ENCODE measurements at places on chromosomes 4 and X. TPM values are rescaled to one million over a fixed set of nuclear protein-coding genes. Genes with fewer than 3 reads are reported as not detected.

The PPARGC1A gene
- not detected for total RNA-seq

The CXorf65 gene
- 55.8 TPM for total RNA-seq

The NSUN7 gene
- 1.0 TPM for total RNA-seq

The MYL5 gene
- 26.3 TPM for total RNA-seq

The GLUD2 gene
- 0.29 TPM for total RNA-seq

All from T-cell (primary cell).